ENCODE measurements at places on chromosomes 5 and 9. TPM values are rescaled to one million over a fixed set of nuclear protein-coding genes. Genes with fewer than 3 reads are reported as not detected.
A peak's percentile ranks its signal among the peaks of the same experiment; 100 is the strongest.

DNA sequence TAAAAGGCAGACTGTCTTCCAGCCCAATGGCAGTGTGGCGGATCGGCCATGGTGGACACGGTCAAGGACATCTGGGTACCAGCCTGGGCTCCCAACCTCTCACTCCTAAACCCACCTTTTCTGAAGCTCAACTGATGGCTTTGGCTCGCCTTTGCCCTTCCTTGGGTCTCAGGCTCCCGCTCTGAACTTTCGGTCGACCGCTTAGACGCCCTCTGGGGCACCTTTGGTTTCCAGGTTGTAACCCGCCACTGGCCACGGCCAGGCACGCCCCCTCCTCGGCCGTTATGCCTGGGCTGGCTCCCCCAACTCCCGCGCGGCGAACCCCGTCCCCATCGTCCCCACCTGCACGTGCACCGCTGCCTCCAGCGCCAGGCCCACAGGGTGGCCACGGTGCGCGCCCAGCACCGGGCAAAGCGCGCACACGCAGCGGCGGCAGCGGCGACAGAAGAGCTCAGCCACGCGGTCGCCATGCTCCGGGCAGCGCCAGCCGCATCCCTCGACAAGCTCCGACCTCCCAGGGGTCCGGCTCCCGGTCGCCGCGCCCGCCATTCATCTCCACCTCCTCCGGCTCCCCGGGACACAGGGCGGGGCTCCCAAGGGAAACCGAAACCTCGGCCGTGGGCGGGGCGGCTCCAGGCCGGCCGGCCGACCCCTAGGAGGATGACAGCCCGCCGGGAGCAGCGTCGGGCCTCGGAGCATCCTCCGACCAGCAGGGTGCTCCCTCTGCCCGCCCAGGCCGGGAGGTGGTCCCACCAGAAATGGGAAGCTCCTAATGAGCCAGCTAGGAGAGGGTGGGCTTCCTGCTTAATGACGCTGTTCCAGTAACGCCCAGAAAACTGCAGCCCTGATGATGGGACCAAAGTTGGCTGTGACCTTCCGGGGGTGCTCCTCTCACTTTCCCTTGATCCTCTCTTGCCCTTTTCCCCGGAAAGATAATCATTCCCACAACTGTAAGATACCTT, at the start of gene TRIM14:
Gene TRIM14 (minus strand): TSS at position 583 of the 962 bp plus-strand sequence. CDS start 34 bp downstream, at position 549.
- H3K27me3 ChIP-seq, result no peaks in the 10 kb centered on the region
- DNase-seq, result peak; percentile 50
- H3K27ac ChIP-seq, result peak within 1 kb of the TSS; percentile 39
- peaks cover 15% of the 10 kb centered on the region for H3K4me1 ChIP-seq
- no peaks in the 10 kb centered on the region for H3K36me3 ChIP-seq

DNA sequence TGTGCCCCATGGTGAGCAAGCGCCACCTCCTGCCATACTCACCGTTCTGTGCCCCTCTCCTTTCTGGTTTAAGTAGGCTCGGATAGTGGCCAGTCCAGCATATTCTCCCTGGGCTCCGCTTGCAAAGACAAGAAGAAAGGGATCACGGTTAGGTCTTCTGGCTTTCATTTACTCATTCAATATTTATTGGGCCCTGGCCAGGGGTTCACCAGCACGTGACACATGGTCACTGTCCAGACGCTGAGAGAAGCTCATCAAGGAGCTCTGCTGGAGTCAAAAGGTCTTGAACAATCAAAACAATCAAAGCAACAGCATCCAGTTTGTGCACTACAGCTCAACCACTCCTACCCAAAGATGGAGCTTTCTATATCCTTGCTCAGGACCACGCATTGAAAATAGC, 80.2 kb downstream of the GLDC start:
- no peaks in the 10 kb centered on the region for H3K27me3 ChIP-seq
- no peak overlapping the region for H3K27ac ChIP-seq
- no peaks in the 10 kb centered on the region for H3K4me1 ChIP-seq
- no peak overlapping the region for H3K4me3 ChIP-seq
- DNase-seq, result no peak
- H3K36me3 ChIP-seq, result no peaks in the 10 kb centered on the region

DNA sequence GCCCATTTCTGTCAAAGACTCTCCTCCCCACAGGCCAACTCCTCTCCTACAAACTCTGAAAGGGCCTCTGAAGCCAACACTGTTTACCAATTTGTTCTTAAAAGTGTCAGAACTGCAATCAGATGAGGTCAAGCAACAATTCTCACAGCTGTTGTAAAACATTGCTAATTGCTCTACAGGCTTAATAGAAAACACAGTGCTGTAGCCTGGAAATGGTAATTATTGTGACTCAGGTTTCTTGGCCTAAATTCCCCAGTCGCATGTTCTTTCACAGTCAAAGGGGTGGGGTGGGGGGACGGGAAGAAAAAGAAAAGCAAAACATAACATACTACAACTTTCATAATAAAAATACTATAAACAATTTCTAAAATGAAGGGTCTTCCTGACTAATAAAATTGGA, 343.2 kb downstream of the DMAC1 start:
- H3K4me1 ChIP-seq, result no peaks in the 10 kb centered on the region
- no peak overlapping the region for H3K4me3 ChIP-seq
- H3K27me3 ChIP-seq, result no peaks in the 10 kb centered on the region

GRCh38 chr5:14054965-14055963, 87.9 kb upstream of the TRIO start:
- no peaks in the 10 kb centered on the region for H3K27me3 ChIP-seq
- no peak overlapping the region for H3K27ac ChIP-seq
- no peaks in the 10 kb centered on the region for H3K4me1 ChIP-seq
- no peak for DNase-seq
- no peaks in the 10 kb centered on the region for H3K36me3 ChIP-seq

- H3K4me3 ChIP-seq, result no peak overlapping the region
- no peak overlapping the region for H3K27ac ChIP-seq
- H3K36me3 ChIP-seq, result no peaks in the 10 kb centered on the region
- no peak for DNase-seq
- H3K27me3 ChIP-seq, result no peaks in the 10 kb centered on the region
Measured at GRCh38 chr5:123170061-123170460, 81.0 kb downstream of the PRDM6 start.

- H3K27ac ChIP-seq, result no peak overlapping the region
- no peak for DNase-seq
Measured at GRCh38 chr5:154242964-154243376, 52.4 kb downstream of the GALNT10 start.

GRCh38 chr9:97857606-97858392, 4.8 kb downstream of the FOXE1 start:
- no peak overlapping the region for H3K27ac ChIP-seq
- peaks cover 19% of the 10 kb centered on the region for H3K4me1 ChIP-seq
- H3K27me3 ChIP-seq, result peaks cover 4% of the 10 kb centered on the region
- no peak for DNase-seq
- no peaks in the 10 kb centered on the region for H3K36me3 ChIP-seq

DNA sequence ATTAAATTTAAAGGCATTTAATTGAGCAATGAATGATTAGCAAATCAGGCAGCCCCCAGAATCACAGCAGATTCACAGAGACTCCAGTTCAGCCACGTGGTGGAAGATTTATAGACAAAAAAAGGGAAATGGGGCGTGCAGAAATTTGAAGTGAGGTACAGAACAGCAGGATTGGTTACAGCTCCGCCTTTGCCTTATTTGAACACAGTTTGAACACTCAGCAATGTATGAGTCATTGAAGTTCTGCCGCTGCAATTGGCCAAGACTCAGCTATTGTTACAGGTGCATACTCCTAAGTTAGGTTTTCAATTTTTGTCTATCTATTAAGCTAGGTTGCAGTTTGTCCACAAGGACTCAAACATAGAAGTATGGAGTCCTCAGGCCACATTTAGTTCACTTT, 157.7 kb upstream of the SLC12A2 start:
- no peak overlapping the region for H3K4me3 ChIP-seq
- no peak overlapping the region for H3K27ac ChIP-seq
- peak; percentile 46 for DNase-seq
- H3K27me3 ChIP-seq, result no peaks in the 10 kb centered on the region
- peaks cover 13% of the 10 kb centered on the region for H3K4me1 ChIP-seq
- H3K36me3 ChIP-seq, result no peaks in the 10 kb centered on the region

The RARS1 gene
- 43.2 TPM for total RNA-seq

DNA sequence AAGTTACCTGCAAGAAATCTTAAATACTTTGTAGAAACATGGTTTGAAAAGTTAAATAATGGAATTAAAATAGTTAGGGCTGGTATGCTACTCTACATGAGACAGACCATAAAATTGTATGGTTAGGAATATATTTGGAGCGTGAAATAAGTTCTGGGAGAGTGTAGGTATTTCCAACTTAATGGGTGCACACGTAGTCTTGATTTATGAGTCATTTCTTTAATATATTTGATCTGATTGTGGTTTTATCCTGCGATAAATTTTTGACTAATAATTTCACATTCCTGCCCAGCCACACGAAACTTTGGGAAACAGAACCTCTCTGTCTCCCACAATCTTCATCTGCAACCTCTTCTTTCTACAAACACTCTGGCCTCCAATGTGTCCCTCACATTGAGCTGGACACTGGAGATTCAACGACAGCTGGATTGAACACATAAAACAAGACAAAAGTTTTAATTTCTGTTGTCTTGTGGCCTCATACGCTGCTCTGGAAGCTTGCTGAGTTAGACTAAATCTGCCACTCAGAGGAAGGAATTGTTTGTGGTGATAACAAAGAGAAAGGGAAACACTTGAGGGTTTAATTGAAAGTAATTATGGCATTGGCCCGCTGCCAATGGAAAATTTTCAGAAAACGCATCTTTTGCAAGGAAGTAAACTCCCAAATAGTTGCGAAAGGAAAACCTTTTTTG, 201.8 kb upstream of the ZNF608 start:
- H3K4me1 ChIP-seq, result no peaks in the 10 kb centered on the region
- no peak overlapping the region for H3K27ac ChIP-seq
- H3K4me3 ChIP-seq, result no peak overlapping the region
- no peaks in the 10 kb centered on the region for H3K27me3 ChIP-seq
- DNase-seq, result no peak

DNA sequence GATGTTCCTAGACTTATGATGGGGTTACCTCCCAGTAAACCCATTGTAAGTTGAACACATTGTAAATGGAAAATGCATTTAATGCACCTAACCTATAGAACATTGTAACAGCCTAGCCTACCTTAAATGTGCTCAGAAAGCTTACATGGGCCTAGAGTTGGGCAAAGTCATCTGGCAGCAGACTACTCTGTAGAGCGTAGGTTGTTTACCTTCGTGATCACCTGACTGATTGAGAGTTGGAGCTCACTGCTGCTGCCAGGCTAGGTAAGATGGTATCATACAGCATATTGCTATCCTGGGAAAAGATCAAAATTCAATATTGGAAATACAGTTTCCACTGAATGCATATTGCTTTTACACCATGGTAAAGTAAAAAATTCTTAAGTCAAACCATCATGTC, 95.4 kb downstream of the HTR4 start:
- no peak overlapping the region for H3K4me3 ChIP-seq
- H3K4me1 ChIP-seq, result peaks cover 41% of the 10 kb centered on the region
- no peak overlapping the region for H3K27ac ChIP-seq
- DNase-seq, result peak; percentile 22
- H3K27me3 ChIP-seq, result no peaks in the 10 kb centered on the region

DNA sequence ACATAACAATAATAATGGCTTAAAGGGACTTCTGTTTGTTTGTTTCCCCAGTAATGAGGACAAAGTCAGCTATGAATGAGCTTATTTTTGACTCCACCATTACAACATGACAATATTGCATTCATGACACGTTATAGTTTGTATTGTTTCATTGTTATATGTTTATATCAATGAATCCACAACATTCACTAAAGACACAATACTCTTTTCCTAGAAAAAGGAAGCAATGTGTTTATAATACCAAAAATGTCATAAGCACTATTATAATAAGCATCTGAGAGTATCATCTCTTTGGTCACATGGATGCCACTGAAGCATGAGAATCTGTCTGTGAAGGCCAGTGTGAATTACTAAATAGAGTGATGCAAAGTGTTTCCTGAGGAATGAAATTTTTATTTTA, 1026.9 kb upstream of the C9orf72 start:
- no peaks in the 10 kb centered on the region for H3K36me3 ChIP-seq
- no peaks in the 10 kb centered on the region for H3K27me3 ChIP-seq
- no peak overlapping the region for H3K27ac ChIP-seq
- H3K4me3 ChIP-seq, result no peak overlapping the region
- H3K4me1 ChIP-seq, result no peaks in the 10 kb centered on the region
- DNase-seq, result no peak

The ZDHHC21 gene
- 67.6 TPM for total RNA-seq

DNA sequence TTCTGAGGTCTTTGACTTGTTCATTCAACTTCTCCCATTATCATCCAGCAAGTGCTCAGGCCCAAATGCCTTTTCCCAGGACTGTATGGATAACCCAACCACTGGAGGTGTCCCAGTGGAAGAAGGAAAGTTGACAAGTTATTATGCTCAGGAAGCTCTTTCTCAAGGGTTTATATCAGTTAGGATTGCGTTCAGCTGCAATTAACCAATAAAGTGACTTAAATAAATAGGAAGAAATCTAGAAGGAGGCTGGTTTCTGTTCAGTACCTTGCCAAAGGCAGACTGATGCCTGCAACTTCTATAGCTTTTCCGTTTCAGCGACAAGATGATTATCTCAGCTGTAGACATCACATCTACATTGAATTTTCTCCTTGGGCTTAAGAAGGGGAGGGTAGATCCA, 52.1 kb downstream of the ENC1 start:
- no peak overlapping the region for H3K27ac ChIP-seq
- no peak overlapping the region for H3K4me3 ChIP-seq

The MARCOL gene
- total RNA-seq, result not detected

- H3K27ac ChIP-seq, result no peak overlapping the region
- no peaks in the 10 kb centered on the region for H3K27me3 ChIP-seq
- no peak overlapping the region for H3K4me3 ChIP-seq
Measured at GRCh38 chr5:65868509-65868908, 57.9 kb upstream of the ERBIN start.

The IL31RA gene
- not detected for total RNA-seq

DNA sequence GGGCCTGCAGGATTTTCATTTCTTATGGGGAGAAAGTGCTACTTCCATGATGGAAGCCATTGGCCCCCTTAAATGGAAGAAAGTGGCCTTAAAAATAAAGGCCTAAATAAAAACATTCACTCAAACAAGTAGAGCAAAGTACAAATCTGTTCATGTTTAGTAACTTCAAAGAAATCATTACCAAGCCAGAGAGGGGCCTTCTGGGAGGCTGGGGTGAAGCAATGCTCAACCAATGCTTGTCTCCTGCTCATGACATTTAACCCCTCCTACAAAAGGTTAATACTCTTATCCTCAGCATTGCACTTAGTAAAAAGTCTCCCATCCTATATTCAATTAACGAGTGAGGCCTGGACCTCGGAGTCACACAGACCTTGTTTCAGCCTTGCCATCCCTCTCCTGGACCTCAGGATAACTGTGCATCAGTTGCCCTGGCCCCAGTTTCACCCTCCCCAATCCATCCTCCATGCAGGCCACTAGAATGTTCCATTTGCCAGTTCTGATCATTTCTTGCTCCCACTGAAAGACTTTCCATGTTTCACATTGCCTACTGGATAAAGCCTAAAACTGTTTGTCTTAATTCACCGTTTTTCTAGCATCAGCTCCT, 36.9 kb upstream of the ALDH1B1 start:
- no peak overlapping the region for H3K27ac ChIP-seq
- no peak for DNase-seq
- H3K27me3 ChIP-seq, result no peaks in the 10 kb centered on the region
- H3K36me3 ChIP-seq, result no peaks in the 10 kb centered on the region

GRCh38 chr5:146643776-146644175, 127.8 kb upstream of the GPR151 start:
- no peaks in the 10 kb centered on the region for H3K4me1 ChIP-seq
- no peak overlapping the region for H3K27ac ChIP-seq
- H3K27me3 ChIP-seq, result no peaks in the 10 kb centered on the region
- H3K36me3 ChIP-seq, result no peaks in the 10 kb centered on the region

GRCh38 chr5:82275216-82275664, 2.9 kb downstream of the RPS23 start:
- peaks cover 12% of the 10 kb centered on the region for H3K36me3 ChIP-seq
- H3K27ac ChIP-seq, result no peak overlapping the region
- H3K4me3 ChIP-seq, result no peak overlapping the region
- H3K27me3 ChIP-seq, result no peaks in the 10 kb centered on the region

Data from body of pancreas (tissue), 4 donors.